Right ventricle myocardium superior (tissue), 1 donor: ENCODE measurements at places on chromosomes 1 and 21. TPM values are rescaled to one million over a fixed set of nuclear protein-coding genes. Genes with fewer than 3 reads are reported as not detected.

The C1orf174 gene
- 12.6 TPM for total RNA-seq

The PRAMEF6 gene
- total RNA-seq, result not detected

The S100A2 gene
- total RNA-seq, result 2.3 TPM

The PCSK9 gene
- total RNA-seq, result not detected

The TFF3 gene
- 1.00 TPM for total RNA-seq

The PLCH2 gene
- 0.13 TPM for total RNA-seq

DNA sequence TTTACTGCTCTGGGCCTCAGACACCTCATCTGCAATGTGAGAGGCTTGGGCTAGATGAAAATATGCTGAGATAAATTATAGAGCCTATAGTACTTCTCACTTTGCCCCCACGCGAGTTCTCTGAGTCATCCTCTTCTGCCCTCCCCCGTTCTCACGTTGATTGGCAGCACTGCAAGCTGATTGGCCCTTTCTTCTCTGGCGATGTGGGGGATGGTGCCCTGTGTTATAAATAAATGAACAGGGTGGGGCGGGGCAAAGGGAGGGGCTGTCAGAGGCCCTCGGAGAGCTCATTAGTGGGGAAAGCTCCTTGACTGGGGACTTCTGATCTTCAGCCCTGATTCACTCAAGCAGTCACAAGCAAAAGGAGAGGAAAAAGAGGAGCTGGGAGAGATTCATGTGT, 64.3 kb upstream of the ZC3H12A start:
- DNase-seq, result no peak

DNA sequence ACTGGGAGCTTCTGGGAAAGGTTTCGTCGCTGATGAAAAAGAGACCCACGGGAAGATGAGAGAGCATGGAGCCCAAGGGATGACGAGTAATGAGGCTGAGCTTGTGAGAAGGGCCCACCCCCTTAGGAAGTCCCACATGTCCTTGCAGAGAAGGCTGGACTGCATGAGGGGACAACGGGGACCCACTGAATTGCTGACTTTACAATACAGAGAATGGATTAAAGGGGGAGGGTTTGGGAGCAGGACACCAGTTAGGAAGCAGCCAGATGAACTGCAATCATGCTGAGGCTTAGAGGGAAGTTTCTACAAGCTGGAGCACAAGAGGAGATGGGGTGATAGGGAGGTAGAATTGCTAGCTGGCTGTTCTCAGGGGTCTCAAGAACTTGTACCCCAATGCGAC, 5.5 kb upstream of the TMEM51 start:
- no peak for DNase-seq

DNA sequence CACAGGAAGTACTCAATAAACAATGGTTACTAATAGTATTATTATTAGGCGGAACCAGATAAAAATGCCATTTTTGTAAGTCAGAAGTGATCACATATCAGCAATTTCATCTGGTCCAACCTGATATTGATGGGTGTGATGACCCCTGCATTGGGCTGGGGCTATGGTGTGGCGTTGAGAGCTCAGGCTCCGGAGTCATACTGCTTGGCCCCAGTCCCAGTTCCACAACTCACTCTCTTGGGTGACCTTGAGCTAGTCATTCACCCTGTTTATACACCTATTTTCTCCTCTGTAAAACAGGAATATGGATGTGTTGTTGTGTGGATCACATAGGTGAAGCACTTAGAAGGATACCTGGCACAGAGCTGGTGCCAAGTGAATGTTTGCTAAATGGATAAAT, 229.4 kb upstream of the POU3F1 start:
- no peak for DNase-seq

- DNase-seq, result no peak
Observed at GRCh38 chr1:118158924-118159323, 26.1 kb downstream of the SPAG17 start.

DNA sequence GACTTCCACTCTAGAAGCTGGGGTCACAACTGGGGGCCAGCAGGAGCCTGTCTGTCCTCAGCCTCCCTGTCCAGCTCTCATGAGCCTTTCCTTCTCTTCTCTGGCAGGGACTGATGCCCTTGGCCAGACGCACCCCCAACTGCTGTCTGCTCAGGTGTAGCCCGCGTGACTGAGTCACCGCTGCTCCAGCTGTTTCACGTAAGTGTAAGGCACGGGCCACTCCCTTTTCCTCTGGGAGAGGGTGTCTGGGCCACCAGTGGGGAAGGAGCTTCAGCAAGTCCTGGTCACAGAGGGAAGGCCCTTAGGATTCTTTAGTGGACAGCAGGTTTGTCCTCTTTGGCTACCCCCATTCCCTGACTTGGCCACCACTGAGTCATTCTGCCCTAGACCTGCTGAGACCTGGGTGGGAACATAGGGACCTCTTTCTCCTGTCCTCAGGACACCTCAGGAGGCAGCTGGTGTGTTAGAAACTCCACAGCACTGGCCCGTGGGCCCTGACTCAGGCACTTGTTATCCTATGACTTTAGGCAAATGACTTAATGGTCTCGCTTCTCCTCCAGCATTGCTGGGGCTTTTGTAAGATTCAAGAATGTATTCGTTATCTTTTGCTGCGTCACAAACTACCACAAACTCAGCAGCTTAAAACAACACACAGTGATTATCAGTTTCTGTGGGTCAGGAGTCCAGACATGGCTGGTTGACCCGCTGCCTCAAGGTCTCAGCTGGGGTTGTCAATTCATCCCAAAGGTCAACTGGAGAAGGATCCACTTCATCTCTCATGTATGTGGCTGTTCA, 64.8 kb downstream of the FAM163A start:
- DNase-seq, result no peak

DNA sequence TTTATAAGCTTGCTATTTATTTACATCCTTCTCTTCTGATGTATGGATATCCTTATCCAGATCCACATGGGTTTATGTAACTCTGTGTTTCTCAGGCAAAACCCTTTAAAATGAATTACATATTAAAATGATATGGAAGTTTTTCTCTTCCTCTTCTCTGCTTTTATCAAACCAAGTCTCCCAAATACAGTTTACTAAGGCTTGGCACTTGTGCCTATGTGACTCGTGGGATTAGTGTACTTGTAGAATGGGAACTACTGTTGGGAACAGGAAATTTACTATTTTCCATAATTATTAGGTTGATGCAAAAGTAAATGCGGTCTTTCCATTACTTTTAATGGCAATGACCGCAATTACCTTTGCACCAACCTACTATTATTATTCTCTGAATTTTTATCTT, 14.8 kb downstream of the SIM2 start:
- DNase-seq, result no peak

DNA sequence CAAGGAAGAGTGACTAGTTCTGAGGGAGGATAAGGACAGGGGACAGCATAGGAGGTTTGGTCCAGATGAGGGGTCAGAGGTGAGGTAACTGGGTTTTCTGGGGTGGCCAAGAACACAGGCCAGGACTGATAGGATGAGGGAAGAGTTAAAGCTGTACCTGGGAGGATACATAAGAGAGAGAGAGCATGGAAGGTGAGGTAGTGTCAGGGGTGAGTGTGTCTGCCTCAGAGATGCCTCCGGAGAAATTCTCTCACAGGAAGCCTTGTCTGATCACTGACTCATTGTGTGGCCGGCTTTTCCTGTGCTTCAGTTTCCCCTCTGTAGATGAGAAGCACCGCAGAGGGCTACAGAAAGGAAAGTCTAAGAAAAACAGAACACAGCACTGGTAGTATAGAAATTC, 40.2 kb downstream of the FASLG start:
- DNase-seq, result no peak

GRCh38 chr1:51897699-51898031, 19.1 kb upstream of the NRDC start:
- DNase-seq, result no peak

- DNase-seq, result peak; percentile 39
Observed at GRCh38 chr1:228345201-228345930, 61.3 kb downstream of the TRIM11 start.

DNA sequence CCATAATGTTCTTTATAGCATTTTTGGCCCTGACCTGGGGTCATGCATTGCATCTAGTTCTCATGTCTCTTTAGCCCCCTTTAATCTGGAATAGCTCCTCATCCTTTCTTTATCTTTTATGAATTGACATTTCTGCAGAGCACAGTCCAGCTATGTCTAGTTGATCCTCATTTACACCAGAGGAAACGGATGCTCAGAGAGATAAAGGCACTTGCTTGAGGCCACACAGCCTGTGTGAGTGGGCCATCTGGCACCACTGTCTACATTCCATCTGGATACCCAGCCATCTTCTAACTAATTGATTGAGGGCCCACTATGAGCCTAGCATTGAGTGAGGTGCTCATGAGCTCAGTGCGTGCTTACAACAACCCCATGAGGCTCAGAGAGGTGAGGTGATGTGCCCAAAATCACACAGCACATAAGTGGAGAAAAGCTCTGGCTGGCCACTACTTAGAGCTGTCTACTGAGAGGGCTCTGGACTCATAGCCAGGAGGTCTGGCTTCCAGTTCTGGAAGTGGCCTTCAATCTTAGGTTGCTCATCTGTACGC, 3.5 kb downstream of the HPCA start:
- no peak for DNase-seq

DNA sequence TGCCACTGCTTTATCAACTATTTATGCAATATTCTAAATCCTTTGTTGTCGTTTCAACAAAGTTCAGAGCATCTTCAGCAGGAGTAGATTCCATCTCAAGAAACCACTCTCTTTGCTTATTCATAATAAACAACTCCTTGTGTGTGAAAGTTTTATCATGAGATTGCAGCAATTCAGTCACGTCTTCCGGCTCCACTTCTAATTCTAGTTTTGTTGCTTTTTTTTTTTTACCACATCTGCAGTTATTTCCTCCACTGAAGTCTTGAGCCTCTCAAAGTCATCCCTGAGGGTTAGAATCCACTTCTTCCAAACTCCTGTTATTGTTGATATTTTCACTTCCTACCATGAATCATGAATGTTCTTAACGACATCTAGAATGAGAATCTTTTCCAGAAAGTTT, 14.8 kb upstream of the ETS2 start:
- no peak for DNase-seq

DNA sequence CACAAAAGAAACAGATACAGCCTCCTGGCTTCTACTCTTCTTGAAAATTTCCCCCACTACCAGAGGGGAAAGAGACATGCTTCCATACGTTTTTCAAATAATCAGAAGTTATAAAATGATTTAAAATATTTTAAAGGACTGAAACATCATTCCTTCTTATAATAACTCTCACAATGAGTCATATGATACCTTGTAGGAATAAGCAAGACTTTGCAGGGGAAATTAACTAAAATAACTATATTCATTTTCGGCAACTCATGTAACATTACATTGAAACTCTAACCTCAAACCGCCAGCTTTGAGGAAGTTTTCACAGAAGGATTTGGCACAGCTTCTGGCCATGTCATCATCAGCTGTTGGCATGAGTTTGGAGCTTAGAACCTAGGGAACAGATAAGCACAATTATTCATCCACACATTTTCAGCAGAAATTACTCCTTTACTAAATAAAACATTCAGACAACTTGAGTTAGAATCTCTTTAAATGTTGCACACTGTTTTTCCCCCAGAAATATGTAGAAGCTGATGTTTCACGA, 85.9 kb downstream of the USP24 start:
- peak; percentile 54 for DNase-seq

GRCh38 chr1:84995484-84996334, 1.2 kb downstream of the MCOLN2 start:
- no peak for DNase-seq

DNA sequence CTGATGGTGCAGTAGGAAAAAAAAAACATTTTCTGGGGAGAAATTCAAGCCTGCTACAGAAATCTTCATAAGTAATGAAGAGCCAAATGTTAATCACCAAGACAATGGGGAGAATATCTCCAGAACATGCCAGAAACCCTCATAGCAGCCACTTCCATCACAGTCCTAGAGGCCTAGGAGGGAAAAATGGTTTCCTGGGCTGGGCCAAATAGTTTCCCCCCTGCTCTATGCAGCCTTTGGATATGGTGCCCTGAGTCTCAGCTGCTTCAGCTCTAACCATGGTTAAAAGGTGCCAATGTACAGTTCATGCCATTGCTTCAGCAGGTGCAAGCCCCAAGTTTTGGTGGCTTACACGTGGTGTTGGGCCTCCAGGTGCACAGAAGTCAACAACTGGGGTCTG, 113.1 kb downstream of the ZNF648 start:
- DNase-seq, result no peak

DNA sequence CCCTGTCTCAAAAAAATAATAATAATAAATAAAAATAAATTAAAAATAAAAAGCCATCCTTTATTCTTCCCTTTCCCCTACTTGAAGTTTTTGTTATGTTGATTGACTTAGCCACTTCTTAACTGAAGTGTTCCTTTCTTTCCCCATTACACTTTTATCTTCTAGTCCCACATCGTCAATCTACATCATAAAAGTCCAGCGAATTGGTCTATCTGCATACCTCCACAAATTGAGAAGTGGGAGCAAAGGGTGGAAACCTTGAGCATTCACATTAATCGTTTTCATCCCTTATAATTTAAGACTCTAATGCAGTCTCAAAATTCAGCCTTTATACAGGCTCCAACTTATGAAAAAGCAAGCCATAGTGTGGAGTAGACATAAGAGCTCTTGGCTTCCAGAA, 6.5 kb upstream of the ZYG11A start:
- no peak for DNase-seq

DNA sequence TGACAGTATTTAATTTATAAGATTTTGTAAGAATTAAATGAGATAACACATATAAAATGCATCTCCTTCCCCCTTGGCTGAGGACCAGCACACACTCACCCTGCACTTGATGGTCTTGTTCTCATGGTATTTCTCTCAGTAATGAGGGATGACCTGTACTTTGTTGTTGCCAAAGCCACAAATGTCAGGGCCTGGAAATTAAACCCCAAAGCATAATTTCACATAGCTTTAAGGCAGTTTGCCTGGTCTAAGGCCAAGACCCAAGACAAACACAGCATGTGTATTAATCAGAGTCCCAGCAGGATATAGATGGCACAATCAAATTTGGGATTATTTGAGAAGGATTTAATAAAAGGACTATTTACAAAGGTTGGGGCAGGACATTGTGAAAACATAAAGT, 48.6 kb upstream of the EPS15 start:
- no peak for DNase-seq

DNA sequence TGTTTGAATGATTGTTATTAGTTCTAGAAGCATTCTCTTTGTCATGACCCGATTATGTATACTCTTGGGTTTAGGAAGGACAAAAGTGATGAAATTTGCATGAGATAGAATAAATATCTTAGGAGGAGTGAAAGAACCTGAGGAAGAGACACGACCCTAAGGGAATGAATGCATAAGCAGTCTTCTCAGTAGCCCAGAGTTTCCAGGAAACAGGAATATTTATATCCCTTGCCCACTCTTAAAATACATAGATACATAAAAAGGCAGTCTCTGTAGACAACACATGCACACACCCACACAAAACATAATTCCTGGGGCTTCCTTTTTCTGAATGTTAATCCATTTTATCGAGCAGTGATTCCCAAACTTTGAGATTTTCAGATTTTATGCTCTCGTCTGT, 19.4 kb downstream of the CLEC20A start:
- no peak for DNase-seq

GRCh38 chr1:44652445-44653106, 21.7 kb downstream of the TMEM53 start:
- DNase-seq, result peak; percentile 85

DNA sequence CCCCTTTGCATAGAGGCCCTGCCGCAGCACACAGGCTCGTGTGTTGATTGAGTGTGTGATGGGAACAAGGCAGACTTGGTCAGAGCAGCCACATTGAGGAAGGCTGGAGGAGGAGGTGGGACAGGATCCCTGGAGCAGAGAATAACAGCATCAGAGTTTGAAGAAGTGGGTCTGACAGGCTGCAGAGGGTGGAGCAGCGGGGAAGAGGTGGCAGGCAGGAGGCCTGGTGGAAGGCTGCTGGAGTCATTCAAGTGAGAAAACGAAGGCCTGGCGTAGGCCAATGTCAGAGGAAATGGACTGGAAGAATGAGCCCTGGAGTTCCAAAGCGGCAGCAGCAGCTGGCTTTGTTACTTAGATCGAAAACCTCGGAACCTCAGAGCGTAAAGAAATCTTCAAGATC, 115.0 kb upstream of the GRIK3 start:
- no peak for DNase-seq
